Brain pericyte (primary cell): ENCODE measurements at places on chromosomes 6 and 20.

DNA sequence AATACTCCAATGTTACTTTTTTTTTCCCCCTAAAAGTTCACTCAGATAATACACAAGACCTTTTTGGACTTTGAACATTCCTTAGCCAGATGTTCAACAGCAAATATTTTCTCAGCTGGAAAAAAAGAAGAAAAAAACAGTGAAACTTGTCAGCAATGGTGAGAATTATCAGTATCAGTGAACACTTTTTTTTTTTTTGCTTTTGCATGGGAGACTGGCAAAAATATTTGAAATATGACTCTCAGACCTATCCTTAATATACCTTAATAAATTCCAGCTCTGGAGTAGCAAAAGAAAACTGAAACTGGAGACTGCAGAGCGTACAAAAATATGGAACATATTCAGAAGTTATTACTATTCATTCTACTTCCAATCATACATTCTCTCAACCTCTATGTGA, 92.3 kb downstream of the RFPL4B start:
- DNase-seq = no peak

DNA sequence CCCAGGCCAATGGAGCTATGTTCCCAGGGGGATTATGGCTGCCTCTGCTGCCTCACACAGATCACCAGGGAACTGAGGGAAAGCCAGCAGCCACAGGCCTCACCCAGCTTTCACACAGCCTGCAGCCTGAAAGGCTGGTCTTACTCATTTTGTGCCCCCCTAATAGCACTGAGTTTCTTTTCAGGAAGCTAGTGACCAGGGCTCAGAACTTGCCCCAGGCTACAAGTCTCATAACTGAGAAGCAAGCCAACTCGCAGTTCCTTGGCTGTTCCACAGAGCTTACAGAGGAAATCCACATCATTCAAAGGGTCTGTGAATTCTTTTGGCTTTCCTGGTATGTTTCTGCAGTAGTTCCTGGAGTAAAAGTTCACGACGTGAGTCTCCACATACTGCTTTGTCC, 524.8 kb upstream of the GJE1 start:
- no peak for DNase-seq

GRCh38 chr6:149227796-149228195, 89.7 kb upstream of the TAB2 start:
- DNase-seq = no peak

- no peak for DNase-seq
These were observed 30.8 kb upstream of the SCRT2 start for GRCh38 chr20:706366-706885.

GRCh38 chr6:38153076-38153797, 333.7 kb downstream of the ZFAND3 start:
- no peak for DNase-seq
